ENCODE measurements at places on chromosomes 7 and 10.

- DNase-seq, result no peak
Measured at GRCh38 chr10:114923551-114923950, 14.4 kb upstream of the TRUB1 start.

DNA sequence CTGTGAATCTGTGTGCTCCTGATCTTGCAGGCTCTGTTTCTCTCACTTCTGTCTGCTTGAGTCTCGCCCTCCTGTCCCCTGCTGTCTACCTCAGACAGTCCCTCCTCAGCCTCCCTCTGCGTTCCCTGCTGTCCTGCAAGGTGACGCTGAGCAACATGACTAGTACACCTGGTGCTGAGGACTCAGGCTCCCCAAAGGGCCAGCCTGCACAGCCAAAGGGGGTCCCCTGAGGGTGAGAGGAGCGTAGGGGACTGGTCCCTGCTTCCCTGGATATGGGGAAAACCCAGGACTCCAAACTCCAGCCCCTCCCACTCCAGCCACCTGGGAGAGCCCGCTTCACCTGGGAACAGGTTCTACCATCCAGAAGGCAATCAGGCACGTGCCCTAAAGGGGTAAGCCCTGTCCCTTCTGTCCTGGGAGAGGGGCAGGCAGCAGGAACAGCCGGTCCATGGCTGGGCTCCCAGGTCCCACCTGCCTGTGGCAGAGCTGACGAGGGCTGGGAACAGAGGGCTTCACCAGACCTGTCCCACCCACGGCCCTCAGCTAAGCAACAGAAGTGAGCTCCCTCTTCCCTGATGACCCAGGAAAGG is 156.5 kb downstream of the UBE2H start:
- DNase-seq, result no peak

DNA sequence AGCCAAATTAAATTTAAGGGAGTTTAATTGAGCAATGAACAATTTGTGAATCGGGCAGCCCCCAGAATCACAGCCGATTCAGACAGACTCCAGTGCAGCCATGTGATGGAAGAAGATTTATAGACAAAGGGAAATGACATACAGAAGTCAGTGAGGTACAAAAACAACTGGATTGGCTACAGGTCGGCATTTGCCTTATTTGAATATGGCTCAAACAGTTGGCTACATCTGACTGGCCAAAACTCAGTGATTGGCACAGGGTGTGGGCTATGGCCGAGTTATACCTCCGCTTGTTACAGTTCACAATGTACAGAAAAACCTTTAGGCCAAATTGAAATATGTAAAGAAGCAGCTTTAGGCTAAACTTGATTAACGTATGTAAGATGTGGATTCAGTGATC is 30.8 kb upstream of the EIF4H start:
- DNase-seq, result no peak

DNA sequence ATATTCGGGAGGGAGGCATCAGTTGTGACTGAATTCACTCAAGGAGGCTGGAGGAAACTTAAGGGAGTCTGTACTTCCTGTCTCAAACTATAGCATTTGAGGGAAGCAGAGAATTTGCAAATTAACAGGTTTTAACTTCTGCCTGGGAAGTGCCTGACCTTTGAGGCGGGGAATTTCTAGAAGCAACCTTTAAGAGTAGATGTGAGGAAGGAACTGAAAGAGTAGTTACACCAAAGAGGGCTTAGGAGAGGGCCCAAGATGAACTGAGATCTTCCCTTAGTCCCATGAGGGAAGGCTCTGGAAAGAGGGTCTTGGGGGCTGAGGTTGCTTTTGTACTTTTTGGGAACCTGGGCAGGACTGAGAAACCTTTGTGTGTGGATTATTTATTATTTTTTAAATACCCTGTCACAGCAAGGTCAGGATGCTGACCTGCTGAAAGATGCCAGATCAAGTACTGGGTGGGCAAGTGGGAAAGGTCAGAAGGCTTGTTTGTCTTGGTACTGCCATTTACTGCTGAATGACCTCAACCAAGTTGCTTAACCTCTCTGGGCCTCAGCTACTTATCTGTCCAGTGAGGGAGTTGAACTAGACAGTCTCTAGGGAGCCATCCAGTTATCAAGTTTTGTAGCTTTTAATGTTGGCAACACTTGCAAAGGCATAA is 2.4 kb downstream of the GPR158 start:
- DNase-seq, result no peak

DNA sequence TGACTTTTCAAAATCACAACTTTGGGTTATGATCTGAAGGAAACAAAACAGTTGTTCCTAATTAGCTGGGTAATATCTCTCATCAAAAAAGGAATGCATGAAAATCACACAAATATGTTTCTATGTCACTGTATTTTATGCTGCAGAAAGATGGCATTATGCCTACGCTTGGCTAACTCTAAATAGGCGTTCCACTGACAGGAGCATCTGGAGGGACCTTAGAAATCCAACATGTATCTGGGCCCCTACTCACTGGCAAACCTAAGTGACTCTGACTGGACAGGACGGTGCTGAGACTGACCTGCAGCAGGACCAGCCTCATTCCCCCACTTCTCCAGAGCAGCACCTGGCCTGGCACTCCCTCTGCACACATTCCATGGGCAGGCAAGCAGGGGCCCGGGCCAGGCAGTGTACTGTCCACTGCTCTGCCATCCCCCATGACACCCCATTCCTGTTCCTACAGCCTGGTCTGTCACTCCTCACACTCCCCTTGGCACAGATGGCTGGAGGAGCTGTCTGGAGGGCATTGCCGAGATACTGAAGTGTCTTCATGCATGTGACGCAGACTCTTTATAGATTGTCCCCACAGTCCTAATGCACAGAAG is 2.6 kb upstream of the MYL7 start:
- no peak for DNase-seq

GRCh38 chr10:93999401-93999851 is 5.7 kb downstream of the PLCE1 start:
- DNase-seq, result peak; percentile 51

DNA sequence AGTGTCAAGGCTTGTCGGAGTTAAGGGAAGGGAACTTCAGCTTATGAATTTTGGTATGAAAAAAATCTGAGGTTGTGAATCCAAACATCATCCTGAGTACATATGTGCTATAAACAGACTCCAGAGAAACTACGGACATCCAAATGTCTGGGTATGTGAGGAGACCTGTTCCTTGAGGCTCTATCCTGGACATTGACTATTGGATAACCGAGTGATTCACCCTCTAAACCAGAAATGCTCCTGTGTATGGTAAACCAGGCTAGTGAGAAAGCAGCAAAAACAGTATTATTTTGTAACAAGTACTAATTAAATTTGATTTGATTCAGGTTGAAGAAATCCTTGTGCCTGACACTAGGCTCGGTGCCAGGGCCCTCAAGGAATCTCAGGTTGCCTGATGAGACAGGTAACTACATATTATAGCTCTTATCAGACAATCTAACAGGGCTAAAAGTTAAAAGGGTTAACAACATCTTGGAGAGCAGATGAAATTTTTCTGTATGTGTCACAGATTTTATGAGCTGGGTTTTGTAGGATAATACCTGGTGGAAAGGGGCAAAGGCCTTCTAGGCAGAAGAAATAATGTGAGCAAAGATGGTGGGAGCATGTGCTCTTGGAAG is 10.4 kb upstream of the STOX1 start:
- no peak for DNase-seq

Measured in HuH-7 (cell line).